Hypothalamus (tissue), 51 donors: ENCODE measurements at places on chromosomes 11 and 22.

DNA sequence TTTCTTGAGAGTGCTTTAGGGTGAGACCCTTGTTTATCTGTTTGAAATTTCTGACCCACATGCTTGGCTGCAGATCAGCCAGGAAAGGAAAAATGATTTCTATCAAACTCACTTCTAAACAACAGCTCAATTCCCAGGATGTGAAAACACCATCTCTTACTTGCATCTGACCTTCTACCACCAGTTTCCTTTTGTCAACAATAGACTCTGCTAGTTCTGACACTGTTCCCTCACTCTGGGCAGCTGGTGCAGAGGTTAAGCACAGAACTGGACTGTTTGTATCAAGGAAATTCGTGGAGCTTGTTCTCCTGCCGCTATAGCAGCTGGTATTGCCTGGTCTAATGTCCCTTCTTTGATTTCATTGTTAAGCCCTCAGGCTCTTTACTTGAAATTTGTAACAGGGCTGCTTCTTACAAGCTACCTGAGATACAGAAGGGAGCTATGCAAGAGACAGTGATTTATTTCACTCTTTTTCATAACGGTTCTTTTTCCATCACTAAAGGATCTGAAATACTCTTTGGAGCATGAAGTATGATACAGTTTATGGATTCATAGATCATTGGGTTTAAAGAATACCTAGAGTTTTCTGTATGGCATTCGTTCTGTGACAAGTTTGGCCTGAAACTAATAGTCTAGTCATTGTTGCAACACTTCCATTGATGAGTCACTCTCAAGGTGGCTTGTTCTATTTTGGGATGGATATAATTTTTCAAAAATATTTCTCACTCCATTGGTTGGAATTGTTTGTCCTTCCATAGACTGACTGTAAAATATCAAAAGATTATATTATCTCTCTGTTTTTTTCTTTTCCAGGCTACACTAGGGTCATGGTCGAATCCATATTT, 178.2 kb upstream of the ZC3H12C start:
- no peak for DNase-seq

GRCh38 chr11:134753771-134754520, 341.9 kb upstream of the B3GAT1 start:
- DNase-seq: no peak

DNA sequence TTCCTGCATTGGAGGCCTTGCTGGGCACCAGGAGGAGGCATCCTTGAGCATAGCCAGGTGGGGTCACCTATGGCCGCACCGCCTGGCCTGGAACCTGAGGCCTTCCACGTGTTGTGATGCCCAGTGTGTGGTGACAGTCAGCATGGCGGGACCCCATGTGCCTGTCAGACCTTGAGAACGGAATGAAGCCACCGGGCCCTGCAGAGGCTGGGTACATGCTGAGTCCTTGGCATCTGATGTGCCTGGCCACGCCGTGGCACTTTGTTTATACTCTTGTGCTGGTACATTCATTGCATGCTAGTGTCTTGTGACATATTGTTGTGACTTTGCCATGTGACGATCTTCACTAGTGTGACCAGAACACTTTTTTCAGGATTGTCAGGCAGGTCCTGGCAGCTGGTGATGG, 8.5 kb upstream of the MYO7A start:
- no peak for DNase-seq

- no peak for DNase-seq
Measured at GRCh38 chr22:42067671-42068251, 2.9 kb downstream of the NAGA start.
